ENCODE measurements at places on chromosomes 2 and 18.

DNA sequence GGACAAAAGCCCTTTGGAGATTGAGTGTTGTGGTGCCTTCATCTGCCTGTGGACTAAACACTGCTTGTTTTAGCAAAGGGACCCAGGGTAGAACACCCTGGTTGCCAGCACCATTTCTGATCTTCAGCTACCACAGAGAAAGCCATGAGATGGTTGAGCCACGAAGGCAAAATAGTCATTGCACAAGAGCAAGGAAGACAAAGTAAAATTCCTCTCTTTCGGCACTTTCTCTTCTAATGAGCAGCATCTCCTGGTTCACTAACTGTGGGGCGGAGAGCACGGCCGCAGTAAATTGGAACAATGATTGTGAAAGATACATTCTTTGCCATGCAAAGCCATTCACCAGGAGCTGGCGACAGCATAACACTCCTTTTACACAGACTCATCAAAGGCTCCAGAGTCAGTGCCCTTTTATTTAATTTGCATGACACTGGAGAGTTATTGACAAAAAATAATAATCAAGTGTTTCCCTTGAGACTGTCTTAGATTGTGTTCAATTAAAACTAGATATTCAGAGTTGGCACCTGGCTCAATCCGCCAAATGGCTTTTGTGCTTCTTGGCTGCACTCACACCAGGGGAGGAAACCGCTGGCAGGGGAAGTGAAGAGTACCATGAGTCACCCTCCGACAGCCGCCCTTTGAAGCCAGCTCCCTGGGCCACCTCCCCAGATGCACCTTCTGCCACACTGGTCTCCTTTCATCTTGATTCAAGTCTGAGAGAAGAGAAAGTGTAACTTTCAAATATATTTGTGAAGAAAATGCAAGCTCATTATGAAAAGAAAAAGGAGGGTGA, 100.5 kb upstream of the MEIS1 start:
- DNase-seq: no peak

DNA sequence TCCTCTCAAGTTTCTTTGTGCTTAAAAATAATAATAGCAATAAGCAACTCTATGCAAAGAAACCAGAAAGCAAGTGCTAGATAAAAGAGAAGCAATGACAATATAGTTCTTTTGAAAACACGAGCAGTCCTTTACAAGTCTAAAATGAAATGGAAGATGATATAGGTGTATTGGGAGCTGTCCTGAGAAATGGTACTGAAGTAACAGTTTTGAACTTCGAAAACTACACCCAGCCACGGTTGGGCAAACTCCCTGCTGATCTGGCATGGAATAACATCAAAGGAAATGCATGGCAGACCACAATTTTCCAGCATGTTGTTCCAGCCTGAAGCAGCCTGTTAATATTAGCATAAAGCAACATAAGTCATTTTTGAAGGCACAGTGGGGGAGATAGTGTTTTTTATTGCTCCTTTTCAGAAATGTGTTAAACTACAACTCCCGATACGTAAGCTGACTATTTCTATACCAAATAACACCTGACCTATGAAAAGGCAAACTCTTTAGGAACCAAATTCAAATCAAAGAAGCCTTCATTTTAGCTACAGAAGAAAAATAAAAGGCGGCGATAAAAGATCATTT, 596.1 kb upstream of the KLHL29 start:
- DNase-seq: no peak

GRCh38 chr18:69787825-69788547, 159.7 kb downstream of the CD226 start:
- no peak for DNase-seq

GRCh38 chr2:54878182-54878581, 154.7 kb downstream of the EML6 start:
- no peak for DNase-seq

GRCh38 chr2:9657731-9658130, 26.9 kb upstream of the YWHAQ start:
- DNase-seq: no peak

DNA sequence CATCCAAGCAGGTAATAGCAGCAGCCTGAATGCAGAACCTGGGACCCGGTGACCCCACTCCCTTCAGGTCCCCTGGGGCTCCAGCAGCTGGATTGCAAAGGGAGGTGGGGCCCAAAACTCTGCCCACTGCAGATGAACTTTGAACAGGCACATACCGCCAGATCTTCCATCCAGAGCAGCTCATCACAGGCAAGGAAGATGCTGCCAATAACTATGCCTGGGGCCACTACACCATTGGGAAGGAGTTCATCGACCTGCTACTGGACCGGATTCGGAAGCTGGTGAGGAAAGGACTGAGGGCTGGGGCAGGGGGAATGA, 9.2 kb upstream of the DNAJB2 start:
- DNase-seq: no peak

Data from stimulated activated CD4-positive, alpha-beta T cell treated with anti-CD3 and anti-CD28 coated beads, Interleukin-4, amount 100 ng/mL, for 48 hours (primary cell).